ENCODE measurements at places on chromosomes 2 and 18.

DNA sequence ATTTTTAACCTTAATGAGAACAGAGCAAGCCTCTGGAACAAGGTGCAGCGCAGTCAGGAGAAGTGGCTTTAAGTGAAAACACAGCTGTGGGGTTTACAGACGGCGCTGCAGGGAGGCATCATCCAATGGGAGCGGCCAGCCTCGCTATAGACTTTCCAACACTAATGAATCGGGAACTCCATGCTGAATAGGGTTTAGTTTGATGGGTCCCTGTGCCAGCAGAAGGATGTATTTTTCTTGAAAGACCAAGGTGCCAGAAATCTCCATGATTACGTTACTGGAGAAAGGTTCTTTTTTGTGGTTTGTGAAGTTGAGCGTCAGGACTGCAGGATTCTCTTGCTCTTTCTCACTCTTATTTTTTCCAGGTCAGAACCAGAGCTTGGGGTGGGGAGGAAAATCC lies 87.9 kb upstream of the ALPP start:
- DNase-seq, result no peak

- DNase-seq, result no peak
Measured at GRCh38 chr2:241095594-241096290, 6.3 kb downstream of the MTERF4 start.

DNA sequence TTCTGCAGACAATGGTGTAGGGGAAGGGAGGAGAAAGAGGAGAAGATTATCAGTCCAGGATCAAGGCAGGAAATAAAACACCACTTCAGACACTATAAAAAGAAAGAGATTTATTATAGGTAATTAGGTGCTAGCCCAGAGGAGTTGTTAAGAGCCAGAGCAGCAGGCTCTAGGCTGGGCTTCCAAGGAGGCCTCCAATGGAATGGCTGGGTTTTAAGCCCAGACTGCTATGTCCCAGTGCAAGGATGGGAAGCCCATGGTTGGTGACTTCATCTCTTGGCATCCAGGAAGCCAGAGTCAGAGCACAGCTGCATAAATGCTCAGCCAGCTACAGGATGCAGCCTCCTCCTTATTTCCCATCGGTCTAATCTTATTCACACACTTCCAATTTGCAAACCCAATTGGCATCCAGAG lies 95.6 kb downstream of the LAMA3 start:
- DNase-seq, result peak; percentile 71

- DNase-seq, result no peak
Measured at GRCh38 chr2:182242609-182243008, 184.2 kb downstream of the PDE1A start.

GRCh38 chr18:73987247-73987980 lies 160.2 kb downstream of the FBXO15 start:
- DNase-seq, result peak; percentile 32

DNA sequence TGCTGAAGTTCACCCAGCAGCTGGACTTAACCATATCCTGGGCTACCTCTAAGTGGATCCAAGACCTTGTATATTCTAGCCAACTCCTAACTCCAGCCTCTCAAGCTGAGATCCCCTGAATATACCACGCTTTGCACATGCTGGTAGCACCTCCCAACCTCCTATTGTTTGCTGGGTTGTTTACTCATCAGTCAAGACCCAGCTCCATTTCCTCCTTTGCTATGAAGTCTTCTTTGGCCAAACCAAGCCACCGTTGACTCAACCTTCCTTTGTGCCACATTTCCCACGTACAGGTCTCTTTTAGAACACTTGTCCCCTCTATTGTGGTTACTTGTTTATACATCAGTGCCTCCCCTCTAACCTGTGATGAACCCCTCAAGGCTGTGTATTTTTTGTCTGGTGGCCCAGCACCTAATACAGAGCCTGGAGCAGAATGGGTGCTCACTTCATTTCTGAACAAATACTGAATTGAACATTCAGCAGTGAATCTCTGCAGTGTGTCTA lies 267.8 kb upstream of the REV1 start:
- DNase-seq, result no peak

GRCh38 chr2:200852605-200853004 lies 11.9 kb downstream of the CLK1 start:
- no peak for DNase-seq
